ENCODE measurements at places on chromosomes 1 and 21.

DNA sequence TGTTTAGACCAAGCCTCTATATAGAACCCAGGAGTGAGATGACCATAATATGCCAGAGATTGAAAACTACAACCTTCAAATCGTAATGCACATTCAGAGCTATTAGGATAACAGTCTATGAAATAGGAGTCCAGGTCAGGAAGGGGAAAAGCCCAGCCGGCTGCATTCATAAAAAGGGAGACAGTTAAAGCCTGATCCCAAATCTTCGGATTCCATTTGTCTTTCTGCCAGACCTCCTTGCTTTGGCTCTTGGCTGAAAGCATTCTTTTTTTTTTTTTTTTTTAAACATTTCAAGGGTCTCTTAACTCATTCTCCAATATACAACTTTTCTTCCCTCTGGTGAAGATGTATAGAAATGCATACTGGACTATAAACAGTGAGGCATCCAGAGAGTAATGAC, 81.1 kb downstream of the NTPCR start:
- DNase-seq: no peak

DNA sequence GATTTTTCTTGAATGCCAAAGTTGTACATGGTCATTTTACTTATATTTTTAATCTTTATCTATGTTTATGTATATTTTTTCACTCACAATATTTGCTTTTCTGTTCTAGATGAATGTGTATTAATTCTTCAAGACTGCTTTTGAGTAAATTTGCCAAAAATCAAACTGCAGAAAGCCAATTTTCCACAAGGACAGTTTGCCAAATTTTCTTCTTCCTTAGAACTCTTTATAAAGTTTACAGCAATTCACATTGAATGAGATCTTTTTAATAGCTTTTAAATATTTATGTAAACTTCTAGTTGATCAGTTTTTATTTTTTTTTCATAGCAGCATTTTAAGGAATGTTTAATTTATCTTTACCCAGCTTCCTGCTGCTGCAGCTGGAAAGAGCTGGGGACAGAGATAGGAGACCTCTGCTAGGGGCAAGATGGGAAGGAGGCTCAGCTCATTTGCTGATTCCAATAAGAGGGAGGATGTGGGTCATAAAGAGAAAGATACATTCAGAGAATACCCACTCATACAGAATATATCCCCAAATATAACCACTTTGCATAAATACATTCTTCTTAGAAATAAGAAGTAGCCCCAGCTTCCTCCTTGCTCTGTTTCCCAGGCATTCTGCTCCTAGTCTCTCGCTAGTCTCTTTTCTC, 93.0 kb downstream of the ODF2L start:
- DNase-seq: no peak

GRCh38 chr21:45804809-45805313, 161.3 kb downstream of the PCBP3 start:
- no peak for DNase-seq

GRCh38 chr1:159940006-159940620, 5.3 kb downstream of the IGSF9 start:
- no peak for DNase-seq

DNA sequence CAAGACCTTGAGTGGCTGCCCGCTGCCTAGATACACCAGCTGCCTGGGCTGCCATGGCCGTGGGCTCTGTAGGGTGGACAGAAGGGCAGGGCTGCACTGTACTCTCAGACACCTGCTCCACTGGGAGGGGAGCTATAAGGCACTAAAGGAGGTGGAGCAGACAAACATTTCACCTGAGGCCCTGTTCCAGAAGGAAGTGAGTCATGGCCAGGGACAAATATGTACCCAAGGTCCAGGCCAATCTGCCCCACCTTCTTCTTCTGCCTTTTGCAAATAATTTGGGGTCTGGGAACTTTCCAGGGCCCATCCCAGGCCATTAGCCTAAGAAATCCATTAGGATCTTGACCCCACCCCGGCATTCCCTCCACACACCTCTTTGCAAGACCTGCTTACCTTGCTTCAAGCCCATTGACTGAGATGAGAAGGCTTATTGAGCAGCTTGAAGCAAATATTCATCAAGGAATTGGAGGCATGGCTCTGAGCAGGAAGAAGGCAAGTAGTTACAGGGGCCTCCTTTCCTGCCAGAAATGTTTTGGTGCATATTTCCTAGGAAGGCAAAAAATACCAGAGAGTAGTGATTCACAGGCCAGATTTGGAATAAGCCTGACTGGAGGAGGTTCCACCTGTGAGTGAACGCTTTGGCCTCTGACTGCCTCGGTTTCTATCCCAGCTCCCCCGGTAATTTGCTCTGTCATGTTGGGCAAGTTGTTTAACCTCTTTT, at the start of gene CAPN8:
TSS of gene CAPN8 (minus strand) at position 110 of the 721 bp plus-strand sequence. CDS start at position 55, 55 bp downstream.
- DNase-seq: no peak

- no peak for DNase-seq
Observed at GRCh38 chr21:16084776-16085364, 355.1 kb downstream of the USP25 start.

DNA sequence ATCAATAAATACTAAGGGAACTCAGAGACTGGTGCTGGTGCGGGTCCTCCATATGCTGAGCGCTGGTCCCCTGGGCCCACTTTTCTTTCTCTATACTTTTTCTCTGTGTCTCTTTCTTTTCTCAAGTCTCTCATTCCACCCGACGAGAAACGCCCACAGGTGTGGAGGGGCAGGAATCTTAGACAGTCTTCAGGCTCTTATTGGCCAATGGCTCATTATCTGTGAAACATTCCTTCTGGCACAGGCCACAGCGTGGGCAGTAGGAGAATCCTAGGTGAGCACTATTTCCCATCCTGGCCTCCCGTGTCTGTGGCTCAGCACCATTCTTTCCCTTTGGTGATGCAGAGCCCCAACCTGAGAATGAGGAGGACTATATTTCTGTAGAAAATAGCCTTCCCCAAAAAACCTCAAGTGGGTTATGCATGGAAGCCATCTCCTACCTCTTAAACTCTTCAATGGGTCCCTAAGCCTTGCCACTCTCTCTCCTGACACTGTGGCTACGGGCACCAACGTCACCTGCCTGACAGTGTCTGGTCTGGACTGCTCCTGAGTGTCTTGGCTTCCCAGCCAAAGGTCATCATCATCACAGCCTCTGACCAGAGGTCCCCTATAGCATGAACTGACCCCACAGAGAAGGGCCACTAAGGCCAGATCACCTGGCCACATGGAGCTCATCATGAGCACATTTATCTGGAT, 6.2 kb upstream of the SLAMF1 start:
- DNase-seq: no peak

DNA sequence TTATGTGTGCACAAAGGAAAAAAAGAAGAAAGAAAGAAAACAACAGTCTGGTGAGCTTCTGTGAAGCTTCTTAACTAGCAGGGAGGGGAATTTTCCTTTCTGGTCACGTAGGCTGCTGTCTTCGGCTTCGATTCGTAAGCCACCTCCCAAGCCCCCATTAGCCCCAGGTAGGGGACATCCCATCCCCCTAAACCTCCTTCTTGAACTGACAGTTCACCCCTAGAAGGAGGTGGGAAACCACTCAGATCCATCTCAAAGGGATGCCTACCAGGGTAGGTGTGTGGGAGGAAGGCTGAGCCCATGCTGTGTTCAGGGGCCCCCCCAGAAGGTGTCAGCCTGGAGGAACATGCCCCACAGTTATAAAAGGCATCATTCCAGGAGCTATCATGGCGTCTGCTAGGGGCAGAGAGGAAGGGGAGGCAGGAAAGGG, 25.8 kb downstream of the CD247 start:
- DNase-seq: peak; percentile 72

DNA sequence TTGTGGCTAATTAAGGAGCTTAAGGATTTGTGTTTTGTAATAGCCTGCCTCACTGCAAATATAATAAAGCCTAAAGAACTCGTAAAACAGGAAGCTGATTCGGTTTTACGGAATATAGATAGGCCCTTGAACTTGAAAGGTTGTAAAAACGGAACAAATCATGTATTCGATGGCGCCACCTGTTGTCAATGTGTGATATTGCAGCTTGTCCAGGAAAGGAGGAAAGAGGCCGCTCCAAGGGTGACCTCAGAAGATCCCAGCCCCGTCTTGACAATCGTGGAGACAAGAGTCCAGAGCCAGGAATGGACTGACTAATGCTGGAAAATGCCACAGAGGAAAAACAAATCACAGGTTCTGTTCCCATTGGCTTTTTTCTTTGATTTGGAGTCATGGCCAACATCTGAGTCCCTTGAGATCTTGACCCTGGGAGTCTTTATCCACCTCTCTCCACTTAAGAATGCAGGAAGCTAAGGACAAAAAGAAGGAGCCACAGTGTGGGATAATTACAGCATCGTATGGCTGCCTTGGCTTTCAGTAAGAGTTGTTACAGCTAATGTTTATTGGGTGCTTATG, 7.0 kb upstream of the IGSF21 start:
- DNase-seq: peak; percentile 77

DNA sequence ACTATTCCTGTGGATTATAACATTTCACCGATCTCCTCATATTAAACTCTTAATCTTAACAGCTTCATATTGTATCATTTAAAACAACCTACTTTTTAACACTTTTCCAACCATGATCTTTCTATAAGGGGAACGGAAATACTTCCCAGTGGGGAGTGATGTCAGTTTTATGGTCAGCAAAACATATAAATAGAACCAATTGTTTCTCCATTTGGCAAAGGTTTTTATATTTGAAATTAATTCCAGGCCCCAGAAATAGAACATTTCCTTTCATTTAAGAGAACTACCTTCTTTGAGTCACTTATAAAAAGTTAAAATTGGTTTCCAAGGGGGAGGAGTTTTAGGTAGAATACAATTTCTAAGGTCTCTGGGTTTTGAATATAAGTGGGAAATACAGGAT, 189.6 kb downstream of the TGFBR3 start:
- DNase-seq: no peak

- no peak for DNase-seq
Observed at GRCh38 chr1:187001198-187001889, 172.6 kb downstream of the PLA2G4A start.

DNA sequence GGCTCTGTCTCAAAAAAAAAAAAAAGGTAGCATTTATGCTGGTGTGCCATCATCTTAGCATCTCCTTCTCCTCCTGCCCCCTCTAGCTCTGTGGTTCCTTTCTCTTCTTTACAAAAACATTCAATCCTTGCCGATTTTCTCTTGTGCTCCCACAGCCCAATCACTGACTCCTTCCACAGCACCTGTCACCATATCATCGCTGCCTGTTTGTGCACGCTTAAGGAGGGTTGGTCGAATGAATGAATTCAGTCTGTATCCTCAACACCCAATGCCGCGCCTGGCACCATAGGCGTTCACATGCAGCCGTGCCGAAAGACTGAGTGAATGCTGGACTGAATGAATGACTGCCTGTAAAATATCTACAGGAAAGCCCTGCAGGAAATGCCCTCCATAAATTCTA, 7.9 kb downstream of the RNU5D-1 start:
- peak; percentile 70 for DNase-seq

DNA sequence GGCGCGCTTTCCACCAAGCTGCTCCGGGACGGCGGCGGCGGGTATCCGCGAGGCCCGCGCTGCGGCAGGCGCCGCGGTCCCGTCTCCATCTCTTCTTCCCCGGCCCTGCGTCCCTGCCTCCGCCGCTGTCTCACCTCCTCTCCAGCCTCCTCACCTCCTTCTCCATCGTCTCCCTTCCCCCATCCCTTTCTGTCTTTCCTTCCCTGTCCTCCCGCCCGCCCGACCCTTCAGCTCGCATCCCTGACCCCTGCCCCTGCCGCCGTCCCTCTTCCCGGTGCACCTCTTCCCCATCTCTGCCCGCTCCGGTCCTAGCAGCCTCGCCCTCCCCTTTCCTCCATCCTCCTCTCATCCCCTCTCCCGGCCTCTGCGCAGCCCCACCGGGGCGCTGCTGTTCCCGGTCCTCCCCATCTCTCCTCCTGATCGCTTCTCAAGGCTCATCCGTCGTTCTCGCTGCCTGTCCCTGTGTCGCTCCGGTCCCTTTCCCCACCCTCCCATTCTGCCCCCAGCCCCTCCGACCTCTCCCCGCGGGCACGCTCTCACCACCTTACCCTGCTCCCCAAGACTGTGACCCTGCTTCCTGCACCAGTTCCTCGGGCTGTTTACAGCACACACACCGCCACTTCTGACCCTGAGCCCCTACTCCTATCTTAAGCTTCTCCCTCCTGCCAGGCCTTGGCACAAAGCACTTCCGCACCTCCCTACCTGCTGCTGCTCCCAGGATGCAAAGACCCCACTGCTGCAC, 760 bp upstream of the NPHP4 start:
- DNase-seq: peak; percentile 69

DNA sequence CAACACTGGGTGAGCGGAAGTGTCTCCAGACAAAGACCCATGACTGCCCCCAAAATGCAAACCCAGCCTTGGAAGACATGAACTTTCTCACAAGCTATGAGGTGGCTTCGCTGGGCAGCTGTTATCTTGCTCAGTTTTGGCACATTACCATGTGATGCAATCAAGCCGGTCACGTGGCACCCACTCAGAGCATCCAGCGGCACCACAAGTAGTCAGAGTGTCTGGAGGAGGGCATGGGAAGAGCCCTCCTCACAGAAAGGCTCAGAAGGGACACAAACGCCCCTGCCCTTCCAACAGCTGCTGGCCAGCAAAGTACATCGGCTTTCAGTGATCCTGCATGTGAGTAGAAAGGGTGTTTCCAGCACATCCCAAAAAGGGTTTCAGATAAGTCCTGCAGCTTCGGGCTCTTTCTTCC, 145.5 kb upstream of the IRF2BP2 start:
- no peak for DNase-seq

DNA sequence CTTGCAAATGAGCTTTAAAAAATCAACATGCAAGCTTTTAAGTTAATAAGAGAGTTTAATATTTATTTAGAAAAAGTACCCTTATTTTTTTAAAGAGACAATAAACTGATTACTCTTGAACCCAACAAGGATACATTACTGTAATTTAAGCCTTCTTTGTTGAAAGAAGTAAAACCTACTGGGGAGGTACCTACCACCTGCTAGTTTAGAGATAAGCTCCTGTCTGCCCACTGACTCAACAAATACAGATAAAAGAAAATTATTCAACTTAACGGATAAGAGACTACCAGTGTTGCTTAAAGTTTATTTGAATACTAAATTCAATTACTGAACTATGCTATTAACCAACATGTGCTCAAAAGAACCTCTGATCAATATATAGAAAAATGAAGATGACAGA, 23.1 kb downstream of the USP24 start:
- DNase-seq: no peak

GRCh38 chr1:64755361-64755760, 10.5 kb downstream of the RAVER2 start:
- DNase-seq: no peak

GRCh38 chr1:121558514-121558913, 373.7 kb downstream of the SRGAP2C start:
- DNase-seq: no peak

GRCh38 chr1:205098242-205098641, 14.0 kb upstream of the TMEM81 start:
- DNase-seq: no peak

DNA sequence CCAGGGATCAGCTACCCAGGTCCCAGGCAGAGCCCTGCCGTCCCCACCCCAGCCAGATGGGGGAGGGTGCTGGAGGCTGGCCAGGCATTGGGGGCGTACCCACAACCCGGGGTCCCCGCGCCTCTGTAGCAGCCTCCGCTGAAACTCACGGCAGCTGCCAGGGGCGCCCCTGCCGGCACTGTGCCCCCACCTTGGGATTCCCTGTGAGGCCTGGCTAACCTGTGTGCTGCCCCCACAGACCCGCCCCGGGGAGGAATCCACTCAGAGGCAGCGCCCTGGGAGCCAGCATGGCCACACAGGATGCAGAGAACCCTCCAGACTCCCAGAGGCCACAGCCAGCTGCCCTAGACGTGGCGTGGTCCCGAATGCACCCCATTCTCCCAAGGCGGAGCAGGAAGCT, 3.8 kb downstream of the DVL1 start:
- DNase-seq: no peak

- no peak for DNase-seq
Observed at GRCh38 chr1:154481053-154481452, 21.0 kb upstream of the TDRD10 start.

Measured in activated CD8-positive, alpha-beta memory T cell treated with anti-CD3 and anti-CD28 coated beads, Interleukin-2, amount 50 U/mL, for 48 hours (primary cell).